ENCODE measurements at places on chromosomes 7 and 10.

DNA sequence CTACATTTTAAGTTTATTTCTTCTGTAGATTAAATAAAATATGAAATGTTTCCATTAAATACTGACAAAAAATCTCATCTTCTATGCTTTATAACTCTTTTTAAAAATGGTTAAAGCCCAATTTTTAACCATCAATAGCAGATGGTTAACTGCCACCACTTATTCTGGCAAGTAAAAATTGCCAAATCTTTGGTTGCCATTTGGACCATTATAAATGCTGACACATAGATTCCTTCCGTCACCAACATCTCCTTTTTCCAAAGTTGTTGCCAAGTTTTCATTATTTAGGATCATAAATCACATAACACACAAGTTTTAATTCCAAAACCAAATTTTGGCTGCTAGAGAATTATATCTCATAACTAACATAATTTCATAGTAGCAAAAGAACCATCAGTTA, 1614.3 kb downstream of the REEP3 start:
- no peak for DNase-seq

- DNase-seq, result no peak
These were observed 68.1 kb downstream of the PYROXD2 start for GRCh38 chr10:98346847-98347246.

DNA sequence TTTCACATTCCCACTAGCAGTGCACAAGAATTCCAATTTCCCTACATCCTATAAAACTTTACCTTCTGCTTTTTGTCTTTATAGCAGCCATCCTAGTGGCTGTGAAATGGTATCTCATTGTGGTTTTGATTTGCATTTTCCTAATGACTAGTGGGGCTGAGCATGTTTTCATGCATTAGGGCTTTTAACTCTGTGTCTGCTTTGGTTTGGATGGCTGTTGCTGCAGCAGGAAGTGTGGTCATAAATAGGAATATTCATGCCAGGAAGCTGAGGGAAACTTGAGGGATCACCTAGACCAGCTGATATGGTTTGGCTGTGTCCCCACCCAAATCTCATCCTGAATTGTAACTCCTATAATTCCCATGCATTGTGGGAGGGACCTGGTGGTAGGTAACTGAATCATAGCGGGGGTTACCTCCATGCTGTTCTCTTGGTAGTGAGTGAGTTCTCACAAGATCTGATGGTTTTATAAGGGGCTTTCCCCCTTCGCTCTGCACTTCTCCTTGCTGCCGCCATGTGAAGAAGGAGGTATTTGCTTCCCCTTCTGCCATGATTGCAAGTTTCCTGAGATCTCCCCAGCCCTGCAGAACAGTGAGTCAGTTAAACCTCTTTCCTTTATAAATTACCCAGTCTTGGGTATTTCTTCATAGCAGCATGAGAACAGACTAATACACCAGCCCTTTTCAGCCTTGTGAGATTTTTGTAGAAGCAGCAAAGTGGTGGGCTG, 181.8 kb upstream of the PITRM1 start:
- no peak for DNase-seq

DNA sequence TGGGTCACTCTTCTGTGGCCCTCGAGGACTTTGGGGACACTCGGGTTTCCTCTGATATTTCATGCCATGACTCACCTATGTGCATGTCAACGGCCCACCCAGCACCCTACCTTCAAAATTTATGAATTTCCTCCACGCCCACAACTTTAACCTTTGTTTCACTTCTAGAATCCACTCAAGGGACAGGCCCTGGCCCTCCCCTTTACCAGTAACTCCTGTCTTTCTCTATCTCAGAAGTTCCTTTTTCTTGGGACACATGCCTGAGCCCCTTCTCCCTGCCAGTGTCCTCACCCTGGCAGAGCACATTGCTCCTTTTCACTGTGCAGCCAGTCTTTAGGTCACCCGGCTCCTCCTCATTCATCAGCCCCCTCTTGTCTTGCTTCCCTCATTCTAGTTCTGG, 282.5 kb upstream of the KLF6 start:
- DNase-seq, result no peak

GRCh38 chr10:12724807-12725579, 276.5 kb downstream of the CCDC3 start:
- no peak for DNase-seq

- no peak for DNase-seq
These were observed 21.3 kb upstream of the ZMIZ2 start for GRCh38 chr7:44727158-44727936.

GRCh38 chr7:45937301-45937700, 16.2 kb upstream of the IGFBP3 start:
- no peak for DNase-seq

DNA sequence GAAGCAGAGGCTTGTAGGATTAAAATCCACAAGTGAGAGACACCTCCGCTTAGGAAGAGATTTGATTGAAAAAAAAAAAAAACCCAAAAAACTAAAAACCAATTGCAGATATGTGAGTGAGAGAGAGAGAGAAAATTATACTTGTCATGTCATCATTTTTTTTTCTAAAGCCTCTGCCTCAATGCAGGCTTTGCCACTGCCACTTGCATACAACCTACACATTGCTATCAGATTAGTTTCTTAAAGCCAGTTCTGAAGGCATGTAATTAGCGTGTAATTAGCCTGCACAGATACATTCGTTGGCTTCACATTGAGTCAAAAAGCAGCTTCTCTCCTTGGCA, 86.1 kb upstream of the MTPN start:
- DNase-seq, result no peak

Measured in SW480 (cell line).